Renal pelvis (tissue), 12 donors: ENCODE measurements at places on chromosomes 4 and X. TPM values are rescaled to one million over a fixed set of nuclear protein-coding genes. Genes with fewer than 3 reads are reported as not detected.

Gene SULT1B1
- polyA plus RNA-seq: 0.89 TPM

Gene PRDM5
- polyA plus RNA-seq: 13.7 TPM

DNA sequence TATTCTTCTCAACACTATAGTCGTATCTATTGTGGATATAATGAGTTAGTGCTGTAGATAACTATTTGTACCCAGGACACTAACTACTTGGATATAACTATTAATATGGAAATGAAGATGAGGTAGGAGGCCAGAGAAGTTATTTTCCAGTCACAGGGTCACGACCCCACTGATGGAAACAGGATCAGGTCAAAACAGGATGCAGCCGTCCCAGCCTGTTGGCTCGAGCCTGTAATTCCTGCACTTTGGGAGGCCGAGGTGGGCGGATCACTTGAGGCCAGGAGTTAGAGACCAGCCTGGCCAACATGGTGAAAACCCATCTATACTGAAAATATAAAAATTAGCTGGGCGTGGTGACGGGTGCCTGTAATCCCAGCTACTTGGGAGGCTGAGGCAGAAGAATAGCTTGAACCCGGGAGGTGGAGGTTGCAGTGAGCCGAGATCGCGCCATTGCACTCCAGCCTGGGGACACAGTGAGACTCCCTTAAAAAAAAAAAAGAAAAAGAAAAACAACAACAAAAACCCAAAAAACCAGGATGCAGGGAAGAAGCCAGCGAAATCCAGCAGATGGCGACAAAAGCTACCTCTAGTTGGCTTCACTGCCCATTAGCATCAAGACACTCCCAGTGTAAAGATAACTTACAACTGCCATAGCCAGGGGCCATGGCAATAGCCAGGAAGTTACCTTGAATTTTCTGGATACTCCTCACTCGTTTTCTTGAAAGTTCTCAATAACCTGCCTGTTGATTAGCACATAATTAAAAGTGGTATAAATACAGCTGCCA lies 37.9 kb upstream of the NKAP start:
- DNase-seq: peak; percentile 27

Gene GABRE
- 8.5 TPM for polyA plus RNA-seq
